NCI-H1105 (cell line): ENCODE measurements at places on chromosomes 1 and 21.

- DNase-seq, result no peak
Observed at GRCh38 chr21:35219291-35219690, 170.2 kb upstream of the RUNX1 start.

DNA sequence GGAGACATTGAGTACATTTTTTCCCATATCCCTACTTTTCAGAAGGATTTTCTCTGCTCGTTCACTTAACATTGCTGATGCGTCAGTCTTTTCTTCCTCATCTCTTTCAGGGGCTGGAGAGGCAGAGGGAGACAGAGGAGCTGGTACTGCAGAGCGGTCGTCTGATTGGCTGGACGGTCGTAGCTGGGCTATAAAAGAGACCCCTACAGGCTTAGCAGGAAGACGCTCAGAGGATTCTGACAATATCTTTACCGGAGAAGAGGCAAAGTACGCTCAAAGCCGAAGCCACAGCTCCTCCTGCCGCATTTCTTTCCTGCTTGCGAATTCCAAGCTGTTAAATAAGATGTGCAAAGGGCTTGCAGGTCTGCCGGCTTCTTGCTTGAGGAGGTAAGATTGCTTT lies at the start of gene RGS4:
TSS of gene RGS4 (plus strand) at position 220 of the 400 bp plus-strand sequence. CDS start at position 344, 124 bp downstream.
- DNase-seq, result no peak

DNA sequence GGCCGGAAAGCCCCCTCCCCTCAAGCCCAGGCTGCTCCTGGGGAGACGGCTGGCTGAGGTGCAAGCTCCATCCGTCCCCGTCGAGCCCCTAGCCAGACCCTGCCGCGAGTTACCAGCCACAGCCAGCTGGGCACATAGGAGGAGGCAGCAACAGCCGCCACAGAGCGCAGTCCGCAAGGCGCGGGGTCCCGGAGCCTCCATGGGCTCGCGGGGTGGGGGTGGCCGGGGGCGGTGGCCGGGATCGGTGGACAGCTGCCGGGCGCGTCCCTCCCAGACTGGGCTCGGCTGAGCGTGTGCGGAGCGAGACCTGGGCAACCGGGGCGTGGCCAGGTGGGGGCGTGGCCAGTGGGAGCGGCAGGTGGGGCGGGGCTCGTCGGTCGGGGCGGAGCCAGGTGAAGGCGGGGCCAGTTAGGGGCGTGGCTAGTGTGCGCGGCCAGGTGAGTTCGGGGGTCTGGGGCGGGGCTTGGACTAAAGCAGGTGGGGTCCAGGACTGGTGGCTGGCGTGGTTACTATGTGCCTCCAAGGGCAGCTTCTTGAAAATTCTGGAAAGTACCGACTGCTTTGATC lies at the start of gene CD164L2:
TSS of gene CD164L2 (minus strand) at position 295 of the 567 bp plus-strand sequence. CDS start at position 201, 94 bp downstream.
- no peak for DNase-seq

DNA sequence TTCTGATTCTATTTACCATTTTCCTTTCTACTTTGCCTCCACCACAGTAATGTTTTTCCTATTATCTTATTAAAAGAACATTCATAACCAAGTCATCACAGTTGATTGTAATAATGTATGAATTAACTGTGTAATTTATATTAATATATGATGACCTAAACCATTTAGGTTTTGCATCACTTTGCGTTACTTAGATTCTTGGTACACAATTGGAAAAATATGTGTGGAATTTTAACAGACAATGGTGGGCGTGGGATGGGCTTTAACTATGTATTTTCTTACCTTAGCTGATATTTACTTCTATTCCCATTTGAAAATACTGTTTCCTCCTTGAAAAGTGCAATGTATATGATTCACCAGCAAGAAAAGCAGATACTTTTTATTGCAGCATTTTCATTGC lies 3.6 kb downstream of the KRTAP21-3 start:
- no peak for DNase-seq

- DNase-seq, result peak; percentile 25
Observed at GRCh38 chr1:112507921-112508277, 866 bp upstream of the WNT2B start.

GRCh38 chr1:60963167-60963940 lies 119.0 kb upstream of the NFIA start:
- no peak for DNase-seq

GRCh38 chr1:206985162-206985749 lies 15.0 kb upstream of the FCAMR start:
- no peak for DNase-seq
